ENCODE measurements at places on chromosomes 5 and 9.

DNA sequence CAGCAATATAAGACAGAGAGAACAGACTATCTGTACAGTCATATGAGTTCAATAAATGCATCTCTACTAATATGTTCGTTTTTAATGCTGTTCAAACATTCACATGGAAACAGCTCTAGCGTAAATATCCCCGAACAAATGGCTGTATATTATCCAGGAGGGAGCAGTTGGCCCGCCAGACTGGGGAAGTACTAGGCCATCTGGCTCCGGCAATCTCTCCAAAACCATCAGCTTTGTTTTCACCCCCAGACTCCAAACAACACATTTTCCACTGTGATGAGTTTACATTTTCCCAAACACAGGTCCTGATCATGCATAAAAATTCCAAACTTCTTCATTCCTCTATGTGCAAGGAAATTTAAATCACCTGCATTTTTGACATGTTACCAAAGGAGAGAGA lies 8.7 kb downstream of the EBF1 start:
- no peak for DNase-seq

DNA sequence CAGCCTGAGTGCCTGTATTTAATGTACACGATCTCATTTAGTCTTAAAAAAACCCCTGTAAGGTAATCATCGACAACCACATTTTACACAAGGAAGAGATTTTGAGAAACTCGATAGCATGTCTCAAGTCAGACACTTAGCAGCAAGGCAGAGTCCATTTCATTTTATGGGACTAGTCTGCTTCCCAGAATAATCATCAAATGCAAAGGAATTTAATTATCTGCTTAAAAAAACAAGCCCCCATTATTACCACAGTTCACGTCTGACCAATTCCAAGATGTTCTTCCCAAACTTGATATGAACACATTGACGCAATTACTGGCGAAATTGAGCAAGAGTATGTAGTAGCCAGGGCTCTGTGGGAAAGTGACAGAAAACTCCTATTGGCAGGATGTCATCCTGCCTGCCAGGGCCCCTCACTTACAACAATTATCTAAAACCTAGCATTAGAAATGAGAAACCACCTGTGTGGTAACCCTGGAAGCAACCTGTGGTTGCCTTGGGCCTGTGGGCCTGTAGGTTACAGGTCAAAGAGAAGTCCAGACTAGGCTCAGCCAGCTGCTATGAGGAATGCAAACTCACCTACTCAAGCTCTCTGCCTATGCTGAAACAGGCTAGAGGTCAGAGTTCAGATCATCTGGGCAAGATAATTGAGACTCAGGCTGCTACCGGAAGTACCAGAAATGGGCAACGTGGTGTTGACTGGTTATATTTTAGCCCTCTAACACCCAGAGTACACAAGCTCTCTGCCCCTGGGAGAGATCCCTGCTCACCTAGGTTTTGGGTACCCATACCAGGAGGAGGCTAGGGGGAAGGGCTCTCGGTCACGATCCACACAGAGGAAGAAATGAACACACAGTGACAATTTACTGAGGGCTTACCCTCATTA lies 1.6 kb downstream of the B4GALT1 start:
- DNase-seq: no peak

DNA sequence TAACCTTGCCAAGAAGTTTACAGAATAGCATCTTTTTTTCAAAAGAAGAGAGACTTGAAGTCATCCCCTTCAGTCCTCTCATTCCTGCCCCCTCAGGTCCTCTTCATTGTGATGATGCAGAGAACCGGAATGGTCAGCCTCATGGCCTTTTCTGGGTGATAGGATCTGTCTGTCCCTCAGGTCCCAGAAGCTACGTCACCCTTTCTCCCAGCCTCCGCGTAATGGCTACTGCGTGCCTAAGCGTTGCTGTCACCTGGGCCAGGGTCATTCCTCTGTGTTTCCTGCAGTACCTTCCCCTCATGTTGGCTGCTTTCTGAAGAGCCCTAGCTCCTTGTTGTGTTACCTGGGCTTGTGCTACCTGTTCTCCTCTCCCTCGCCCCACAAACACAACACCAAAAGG lies 4.7 kb downstream of the PIK3R1 start:
- DNase-seq: no peak

DNA sequence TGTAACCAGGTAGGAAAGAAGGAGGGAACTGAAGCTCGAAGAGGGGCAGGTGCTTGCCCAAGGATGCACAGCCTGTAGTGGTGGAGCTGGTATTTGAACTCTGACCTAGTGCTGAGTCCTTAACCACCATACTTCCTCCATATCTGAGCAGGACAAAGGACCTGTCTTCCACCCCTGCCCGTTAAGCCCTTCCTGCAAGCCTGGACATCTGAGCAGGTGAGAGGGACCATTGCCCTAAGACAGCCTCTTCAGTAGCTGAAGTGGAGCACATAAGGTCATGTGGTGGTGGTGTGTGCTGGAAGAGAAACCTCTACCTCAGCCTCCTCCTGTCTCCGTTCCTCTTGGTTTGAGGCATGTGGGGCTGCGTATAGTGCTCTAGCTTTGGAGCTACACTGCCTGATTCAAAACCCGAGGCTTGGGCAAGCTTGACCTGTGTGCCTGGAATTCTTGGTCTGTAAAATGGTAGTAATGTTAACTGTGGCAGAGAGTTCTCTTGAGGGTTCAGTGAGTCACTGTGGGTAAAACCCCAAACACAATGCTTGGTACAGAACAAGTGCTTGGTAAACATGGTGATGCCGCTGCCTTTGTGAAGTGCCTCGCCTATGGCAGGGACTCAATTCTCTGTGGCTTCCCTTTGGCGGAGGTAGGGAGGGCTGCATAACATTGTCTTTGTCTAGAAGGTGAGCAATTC lies 7.4 kb downstream of the GALNT10 start:
- DNase-seq: no peak
